ENCODE measurements at places on chromosomes 11 and 22.
A peak's percentile ranks its signal among the peaks of the same experiment; 100 is the strongest.

GRCh38 chr11:116918925-116919655 is 81.7 kb upstream of the APOA1 start:
- DNase-seq, result no peak

DNA sequence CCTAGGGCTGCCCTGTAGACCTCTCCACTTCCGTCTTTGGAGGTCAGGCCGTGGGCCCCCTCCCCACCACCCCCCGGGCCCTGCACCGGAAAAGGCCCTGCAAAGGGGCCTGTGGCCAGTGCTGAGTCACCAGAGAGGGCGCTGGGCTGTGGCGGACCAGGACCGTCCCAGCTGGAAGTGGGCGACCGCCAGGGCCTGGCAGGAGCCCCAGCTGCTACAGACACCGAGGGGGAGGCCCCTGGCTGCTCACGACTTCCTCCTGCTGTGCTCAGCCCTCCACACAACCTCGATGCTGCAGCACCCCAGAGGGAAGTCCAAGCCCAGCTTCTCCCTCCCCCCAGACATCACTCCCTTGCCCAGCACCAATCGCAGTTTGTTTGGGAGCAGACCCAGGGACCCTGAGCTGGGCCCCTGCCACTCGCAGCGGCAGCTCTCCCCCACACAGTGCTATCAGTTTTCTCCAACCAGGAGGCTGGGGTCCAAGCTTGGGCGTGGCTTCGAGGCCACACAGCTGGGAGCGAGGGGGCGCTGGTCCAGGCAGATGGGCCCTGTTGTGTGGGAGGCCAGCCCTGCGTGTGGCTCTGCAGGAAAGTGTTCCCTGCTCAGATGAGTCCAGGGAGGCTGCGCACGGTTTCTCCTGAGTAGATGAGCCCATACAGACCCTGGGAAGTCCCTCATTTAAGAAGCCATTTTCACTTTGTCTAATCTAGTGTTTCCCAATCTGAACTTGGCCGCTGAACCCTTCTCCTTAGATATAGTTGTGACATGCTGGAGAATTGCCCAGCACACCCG is 5.6 kb upstream of the SH3BP1 start:
- DNase-seq, result peak; percentile 86

DNA sequence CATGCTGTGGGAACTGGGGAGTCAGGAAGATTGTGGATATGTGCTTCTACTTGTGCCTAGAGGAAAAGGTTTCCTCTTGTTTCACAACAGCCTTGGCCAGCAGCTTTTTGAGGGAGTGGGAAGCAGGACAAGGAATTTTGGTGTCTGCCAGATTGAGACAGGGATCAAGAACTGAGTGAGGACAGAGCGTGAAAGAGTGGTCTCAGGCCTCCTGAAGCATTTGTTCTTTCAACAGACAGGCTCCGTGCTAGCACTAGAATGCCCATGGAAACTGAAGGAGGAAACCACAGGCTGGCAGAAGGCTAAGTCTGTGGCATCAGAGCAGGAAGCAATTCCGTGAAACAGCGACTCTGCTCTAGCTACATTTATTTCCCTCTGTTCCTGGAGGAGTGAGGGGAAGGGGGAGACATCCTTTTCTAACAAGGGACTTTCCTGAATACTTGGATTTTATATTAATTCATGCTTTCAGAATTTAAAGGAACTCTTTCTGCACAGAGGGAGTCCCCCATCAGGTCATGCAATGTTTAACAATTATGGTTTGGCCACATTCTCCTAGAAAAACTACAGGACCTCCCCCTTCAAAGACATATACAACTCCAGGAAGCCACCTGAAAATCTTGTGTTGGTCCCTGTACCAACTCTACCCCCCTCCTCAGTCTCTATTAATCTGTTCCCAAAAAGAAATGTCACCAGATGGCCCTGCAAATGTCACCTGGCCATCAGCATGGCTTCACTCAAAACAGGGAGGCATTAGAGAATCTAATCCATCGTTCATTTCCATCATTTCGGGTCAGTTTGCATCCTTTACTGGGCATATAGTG is 96.1 kb downstream of the SYT9 start:
- DNase-seq, result no peak

GRCh38 chr22:20931126-20931654 is 14.0 kb downstream of the CRKL start:
- no peak for DNase-seq

DNA sequence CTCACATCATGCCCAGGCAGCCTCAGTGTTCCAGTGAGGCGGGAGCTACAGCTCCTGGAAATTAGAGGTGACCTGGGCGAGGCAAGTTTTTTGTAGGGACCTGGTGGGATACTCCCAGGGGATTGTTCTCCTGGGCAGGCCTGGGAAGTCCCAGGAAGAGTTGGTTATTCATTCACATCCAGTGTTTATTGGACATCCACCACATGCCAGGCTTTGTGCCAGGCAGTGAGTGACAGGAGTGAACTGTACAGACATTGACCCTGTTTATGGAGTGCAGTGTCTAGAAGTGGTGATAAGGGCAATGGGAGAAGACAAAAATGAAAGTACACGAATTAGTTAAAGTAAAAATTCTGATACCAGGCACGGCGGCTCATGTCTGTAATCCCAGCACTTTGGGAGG is 29.4 kb downstream of the YWHAH start:
- no peak for DNase-seq

DNA sequence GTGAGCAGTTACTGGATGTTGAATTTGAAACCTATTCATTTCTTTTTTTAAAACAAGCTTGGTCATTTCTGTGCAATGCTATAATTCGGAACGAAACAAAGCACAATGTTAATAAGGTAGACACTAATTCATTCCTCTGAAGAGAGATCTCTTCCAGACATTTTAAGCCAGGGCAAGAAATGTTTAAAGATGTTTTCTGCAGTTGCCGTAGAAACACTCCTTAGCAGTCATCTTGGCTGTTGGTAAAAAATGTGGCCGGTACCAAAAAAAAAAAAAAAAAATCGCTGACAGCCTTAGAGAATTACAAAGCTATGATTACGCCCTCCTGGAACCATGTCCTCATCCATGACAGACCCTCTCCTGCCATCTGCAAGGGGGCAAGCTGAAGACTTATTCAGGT is 66.4 kb upstream of the TTC12 start:
- no peak for DNase-seq

DNA sequence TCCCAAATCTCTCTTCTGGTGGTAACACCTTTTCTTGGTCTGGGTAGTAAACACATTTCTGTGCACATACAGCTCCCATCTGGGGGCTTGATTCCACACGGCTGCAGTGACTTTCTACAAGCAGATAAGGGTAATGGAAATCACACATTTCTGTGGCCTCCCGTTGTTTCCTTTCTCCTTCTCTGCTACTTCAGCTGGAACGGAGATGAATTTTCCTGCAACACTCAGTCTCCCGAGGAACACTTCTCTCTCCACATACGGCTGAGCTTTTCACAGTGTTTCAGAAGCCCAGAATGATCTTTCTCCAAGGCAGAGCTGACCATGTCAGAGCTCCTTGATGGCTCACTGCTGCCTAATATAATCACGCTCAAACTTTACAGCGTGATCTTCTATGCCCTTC is 364.3 kb upstream of the NARS2 start:
- no peak for DNase-seq

DNA sequence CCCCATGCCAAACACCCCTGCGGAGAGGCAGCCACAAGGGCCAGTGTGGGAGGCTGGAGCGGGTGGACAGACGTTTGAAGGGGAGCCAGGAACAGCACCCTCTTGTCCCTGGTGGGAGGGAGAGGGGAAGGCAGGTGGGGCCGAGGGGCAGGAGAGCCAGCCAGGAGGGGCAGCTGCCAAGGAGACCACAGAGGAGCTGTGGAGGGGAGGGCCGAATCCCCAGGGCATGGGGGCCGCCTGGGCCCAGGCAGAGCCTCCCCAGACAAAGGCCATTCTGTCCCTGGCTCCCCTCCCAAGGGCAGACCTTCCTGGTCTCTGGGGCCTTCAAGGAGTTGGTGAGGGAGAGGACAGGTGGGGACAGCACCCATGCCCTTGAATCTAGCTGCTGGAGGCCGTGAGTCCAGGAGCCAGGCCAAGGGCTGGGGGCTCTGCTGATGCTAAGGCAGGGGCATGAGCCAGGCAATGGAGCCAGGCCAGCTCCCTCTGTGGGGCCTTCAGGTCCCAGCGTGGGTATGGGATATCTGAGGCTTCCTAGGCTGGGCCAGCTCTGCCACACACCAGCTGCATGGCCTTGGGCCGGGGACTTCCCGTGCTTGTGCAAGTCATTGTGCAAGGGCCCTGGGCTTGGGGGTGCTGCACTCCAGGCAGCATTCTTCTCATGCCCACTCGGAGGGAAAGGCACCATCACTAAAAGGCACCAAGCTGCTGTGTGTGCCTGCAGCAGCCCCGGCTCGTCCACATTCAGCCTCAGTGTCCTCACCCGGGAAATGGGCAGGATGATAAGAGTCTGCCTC is 11.4 kb downstream of the EMID1 start:
- DNase-seq, result peak; percentile 64

DNA sequence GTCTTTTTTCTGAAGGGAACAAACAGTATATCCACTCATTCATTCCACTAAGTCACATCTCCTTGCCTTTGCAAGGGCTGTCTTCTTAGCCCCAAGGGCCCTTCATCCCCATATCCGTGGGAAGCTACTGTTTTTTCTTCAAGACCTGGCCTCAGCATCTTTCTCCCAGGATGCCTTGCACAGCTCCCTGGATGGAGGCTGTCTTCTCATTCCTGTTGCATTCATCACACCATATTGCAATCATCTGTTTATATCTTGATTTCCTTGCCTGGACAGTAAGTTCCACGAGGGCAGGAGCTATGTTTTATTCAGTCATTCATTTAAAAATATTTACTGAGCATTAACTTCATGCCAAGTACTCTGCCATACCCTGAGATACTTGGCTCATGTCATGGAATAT is 29.3 kb upstream of the NECTIN1 start:
- DNase-seq, result no peak

- DNase-seq, result no peak
These were observed 62.2 kb downstream of the DKK3 start for GRCh38 chr11:11946180-11946579.

DNA sequence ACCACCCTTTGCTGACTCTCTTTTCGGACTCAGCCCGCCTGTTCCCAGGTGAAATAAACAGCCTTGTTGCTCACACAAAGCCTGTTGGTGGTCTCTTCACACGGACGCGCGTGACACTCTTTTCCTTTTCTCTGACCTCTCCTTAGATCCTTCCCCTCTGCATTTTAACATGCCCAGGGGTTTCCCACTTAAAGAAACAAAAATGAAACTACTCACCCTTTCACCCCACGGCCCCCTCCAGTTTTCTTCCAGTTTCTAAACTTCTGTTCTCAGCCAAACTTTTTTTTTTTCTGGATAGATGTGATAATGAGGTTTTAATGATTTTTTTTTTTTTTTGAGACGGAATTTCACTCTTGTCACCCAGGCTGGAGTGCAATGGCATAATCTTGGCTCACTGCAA is 32.8 kb upstream of the NUP50 start:
- DNase-seq, result no peak

DNA sequence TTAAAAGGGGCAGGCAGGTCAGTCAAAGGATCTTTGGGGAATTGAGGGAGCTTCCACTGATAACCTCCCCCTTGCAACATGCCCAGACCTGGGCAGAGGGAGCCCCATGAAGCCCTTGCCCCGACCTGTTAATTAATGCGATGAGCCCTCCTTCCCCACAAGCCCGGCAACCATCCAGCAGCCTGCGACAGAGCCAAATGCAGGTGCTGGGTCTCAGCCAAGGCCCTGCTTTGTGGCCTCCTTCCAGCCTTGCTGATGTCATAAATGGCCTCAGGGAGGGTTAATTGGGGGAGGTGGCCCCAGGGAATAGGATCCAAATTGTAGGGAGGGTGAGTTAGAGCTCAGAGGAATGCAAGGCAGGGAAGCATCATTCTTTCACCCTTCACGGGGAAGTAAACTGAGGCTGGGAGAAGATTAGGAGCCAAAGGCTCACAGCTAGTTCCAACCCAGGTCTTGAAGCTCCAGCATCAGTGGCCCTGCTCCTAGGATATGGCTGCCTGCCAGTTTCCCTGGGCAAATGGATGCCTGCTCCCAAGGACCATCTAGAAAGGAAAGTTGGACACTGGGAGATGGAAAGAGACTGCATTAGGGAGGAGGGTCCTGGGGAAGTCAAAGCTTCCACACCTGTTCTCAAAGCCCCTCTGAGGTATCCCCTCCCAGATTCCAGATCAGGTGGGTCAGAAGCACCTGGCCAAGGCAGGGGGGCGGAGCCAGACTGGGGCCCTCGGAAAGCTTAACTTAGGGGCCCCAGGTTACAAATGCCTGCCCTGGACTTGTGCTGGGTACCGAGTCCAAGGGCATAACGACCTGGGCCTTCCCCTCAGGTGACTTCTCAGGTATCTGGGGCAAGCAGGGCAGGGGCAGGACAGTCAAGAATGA is 34.1 kb downstream of the LMO1 start:
- no peak for DNase-seq

DNA sequence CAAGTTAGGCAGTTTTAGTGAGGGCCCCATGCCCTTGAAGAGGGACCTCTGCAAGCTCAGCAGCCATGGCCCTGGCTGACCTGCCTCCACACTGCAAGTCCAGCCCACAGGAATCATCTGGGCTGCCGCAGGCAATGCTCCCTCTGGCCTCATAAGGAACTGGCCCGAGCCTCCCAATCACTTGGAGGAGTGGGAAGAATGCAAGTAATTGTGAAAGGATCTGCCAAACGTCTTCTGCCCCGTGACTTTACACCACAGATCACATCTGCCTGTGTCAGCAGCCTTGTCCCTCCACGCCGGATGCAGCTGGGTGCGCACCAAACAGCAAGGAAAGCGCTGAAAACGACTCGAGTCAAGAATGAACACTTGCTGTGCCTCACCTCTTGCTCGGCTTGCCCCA is 23.8 kb downstream of the OPCML start:
- no peak for DNase-seq

DNA sequence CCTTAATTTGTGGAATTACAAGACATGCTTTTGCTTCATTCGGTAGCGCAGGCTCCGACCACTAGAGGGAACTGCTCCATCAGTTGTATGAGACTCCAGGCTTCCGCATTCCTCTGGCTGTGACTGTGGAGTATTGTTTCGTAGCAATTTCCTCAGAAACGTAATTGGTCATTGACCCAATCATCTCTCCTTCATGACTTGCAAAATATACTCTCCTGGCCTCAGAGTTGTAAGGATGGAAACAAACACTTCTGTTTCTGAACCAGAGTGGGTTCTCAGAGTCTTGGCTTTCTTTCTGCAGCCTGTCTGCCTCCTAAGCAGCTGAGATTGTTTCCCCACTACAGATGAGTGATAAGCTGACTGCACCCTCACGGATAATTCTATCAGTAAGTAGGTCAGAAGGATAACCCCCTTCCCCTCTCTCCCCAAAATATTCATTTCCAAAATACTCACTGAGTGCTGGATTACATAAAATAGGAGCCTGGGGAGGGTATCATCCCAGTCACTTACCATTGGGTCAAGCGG is 146.8 kb upstream of the ZC3H12C start:
- DNase-seq, result peak; percentile 90

DNA sequence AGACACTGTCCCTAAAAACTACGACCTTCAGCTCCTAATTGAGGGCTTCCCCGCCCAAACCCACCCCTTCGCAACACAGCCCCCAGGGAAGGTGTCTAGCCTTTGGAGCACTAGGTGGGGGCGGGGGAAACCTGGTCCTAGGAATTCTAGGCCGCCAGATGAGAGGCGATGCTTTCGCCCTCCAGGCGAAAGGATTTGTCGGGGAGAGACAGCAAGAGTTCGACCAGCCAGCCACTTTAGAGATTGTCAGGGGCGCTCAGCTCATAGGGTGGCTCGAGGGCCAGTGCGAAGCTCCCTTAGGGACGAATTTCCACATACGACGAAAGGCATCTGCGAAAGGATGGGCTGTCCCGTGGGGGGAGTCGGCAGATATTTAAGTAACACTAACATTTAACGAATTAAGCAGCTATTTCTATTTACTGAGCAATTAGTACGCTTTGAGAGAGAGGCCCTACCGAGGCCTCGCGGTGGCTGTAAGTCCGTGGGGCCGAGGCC is 5.3 kb downstream of the CD248 start:
- no peak for DNase-seq

GRCh38 chr11:20388096-20389055 is 860 bp downstream of the PRMT3 start:
- DNase-seq, result no peak
